ENCODE measurements at places on chromosomes 16 and 17.

- H3K4me1 ChIP-seq: peaks cover 23% of the 10 kb centered on the region
- no peak overlapping the region for H3K27ac ChIP-seq
- peaks cover 7% of the 10 kb centered on the region for H3K27me3 ChIP-seq
- no peaks in the 10 kb centered on the region for H3K36me3 ChIP-seq
- peak overlapping the region; percentile 58 for H3K4me3 ChIP-seq
Observed at GRCh38 chr16:89574681-89575246, 794 bp upstream of the CPNE7 start.

- no peak overlapping the region for H3K4me3 ChIP-seq
- DNase-seq: no peak
- no peaks in the 10 kb centered on the region for H3K4me1 ChIP-seq
- H3K27me3 ChIP-seq: no peaks in the 10 kb centered on the region
- H3K36me3 ChIP-seq: no peaks in the 10 kb centered on the region
- no peak overlapping the region for H3K27ac ChIP-seq
Observed at GRCh38 chr17:27414271-27414670, 42.0 kb upstream of the KSR1 start.

- H3K27ac ChIP-seq: no peak overlapping the region
- H3K4me1 ChIP-seq: no peaks in the 10 kb centered on the region
- no peaks in the 10 kb centered on the region for H3K27me3 ChIP-seq
- H3K4me3 ChIP-seq: no peak overlapping the region
- H3K36me3 ChIP-seq: no peaks in the 10 kb centered on the region
Observed at GRCh38 chr17:56480501-56480900, 113.0 kb upstream of the NOG start.

GRCh38 chr17:77146882-77147281 is 6.1 kb downstream of the SEC14L1 start:
- peak overlapping the region; percentile 16 for H3K4me3 ChIP-seq
- no peaks in the 10 kb centered on the region for H3K27me3 ChIP-seq
- H3K27ac ChIP-seq: no peak overlapping the region

- no peak overlapping the region for H3K4me3 ChIP-seq
- DNase-seq: no peak
- H3K4me1 ChIP-seq: no peaks in the 10 kb centered on the region
- no peaks in the 10 kb centered on the region for H3K36me3 ChIP-seq
- H3K27me3 ChIP-seq: no peaks in the 10 kb centered on the region
Observed at GRCh38 chr17:42937712-42938596, 26.3 kb downstream of the AARSD1 start.

DNA sequence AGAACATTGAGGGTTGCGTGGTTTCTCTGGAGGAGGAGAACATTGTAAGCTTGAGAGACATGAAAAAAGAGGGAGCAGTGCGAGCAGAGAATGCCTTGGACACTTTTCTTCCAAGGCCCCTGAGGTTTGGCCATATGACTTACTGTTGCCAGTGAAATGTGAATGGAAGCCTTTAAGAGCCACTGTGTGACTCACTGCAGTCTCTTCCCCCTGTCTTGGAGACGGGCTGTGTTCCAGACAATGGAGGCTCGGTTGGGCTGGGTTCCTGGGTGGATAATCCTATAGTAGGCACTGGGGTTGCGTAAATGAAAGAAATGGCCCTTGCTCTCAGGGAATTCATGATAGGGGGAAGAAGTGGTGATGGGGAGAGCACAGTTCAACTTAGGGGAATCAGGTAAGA is 75.5 kb downstream of the SHISA9 start:
- H3K27ac ChIP-seq: no peak overlapping the region
- DNase-seq: no peak
- H3K36me3 ChIP-seq: no peaks in the 10 kb centered on the region
- H3K4me3 ChIP-seq: no peak overlapping the region
- H3K27me3 ChIP-seq: no peaks in the 10 kb centered on the region

GRCh38 chr16:65121870-65122723 is at the start of gene CDH11:
Gene CDH11 (minus strand): TSS chr16:65122063. CDS start chr16:65004869, 117,194 bp downstream.
- H3K4me3 ChIP-seq: peak within 1 kb of the TSS; percentile 30
- DNase-seq: no peak
- H3K27ac ChIP-seq: peak within 1 kb of the TSS; percentile 92
- H3K36me3 ChIP-seq: no peaks in the 10 kb centered on the region

DNA sequence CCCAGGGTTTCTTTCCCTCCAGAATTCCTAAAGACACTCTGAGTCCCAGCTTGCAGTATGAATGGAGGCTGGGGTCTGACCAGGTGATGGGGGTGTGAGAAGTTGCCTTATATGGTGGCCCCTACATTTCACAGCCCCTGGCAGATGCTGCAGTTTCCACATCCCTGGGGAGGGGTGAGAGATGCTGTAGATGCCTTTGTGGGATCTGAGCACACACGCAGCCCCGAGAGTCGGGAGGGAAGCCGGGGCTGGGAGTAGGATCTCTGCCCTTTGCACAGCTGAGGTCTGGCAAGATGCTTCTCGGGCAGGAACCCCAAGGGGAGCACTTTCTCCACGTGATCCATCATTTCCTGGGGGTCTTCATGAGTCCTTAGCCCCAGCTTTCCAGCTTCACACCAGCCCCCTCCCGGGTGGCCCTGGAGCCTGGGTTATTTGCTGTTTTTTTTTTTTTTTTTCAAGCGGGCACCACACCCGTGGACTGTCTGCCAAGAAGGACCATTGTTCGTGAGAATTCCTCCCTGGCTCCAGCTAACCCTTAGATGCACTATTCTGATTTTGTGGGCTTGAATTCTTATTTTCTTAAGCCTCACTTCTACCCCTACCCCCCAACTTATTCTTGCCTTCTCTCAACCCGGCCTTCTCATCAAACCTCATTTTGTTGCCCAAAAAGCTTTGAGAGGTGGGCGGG is 50.6 kb downstream of the NTN1 start:
- H3K36me3 ChIP-seq: no peaks in the 10 kb centered on the region
- no peak for DNase-seq
- H3K4me1 ChIP-seq: peaks cover 71% of the 10 kb centered on the region
- H3K4me3 ChIP-seq: no peak overlapping the region
- H3K27me3 ChIP-seq: no peaks in the 10 kb centered on the region

DNA sequence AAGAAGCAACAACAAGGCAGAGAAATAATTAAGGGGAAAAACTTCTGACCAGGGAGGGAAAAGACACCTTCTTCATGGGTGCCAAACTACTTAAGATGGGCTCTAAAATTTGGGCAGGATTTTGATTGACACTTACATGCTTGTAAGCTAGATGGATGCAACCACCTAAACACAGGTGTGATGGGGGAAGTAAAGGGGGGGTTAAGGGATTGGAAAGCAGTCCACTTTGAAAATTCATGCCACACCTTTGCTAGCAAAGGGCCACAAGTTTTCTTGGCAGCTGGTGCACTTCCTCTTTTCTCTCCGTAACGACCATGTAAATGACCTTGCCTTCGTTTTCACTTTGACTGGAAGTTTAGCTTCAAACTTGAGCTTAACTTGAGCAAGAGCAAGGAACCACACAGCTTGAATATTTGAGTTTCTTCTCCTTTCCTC is 14.3 kb upstream of the PRKAR1A start:
- H3K4me3 ChIP-seq: no peak overlapping the region
- no peak for DNase-seq
- peak overlapping the region; percentile 75 for H3K27ac ChIP-seq
- H3K36me3 ChIP-seq: no peaks in the 10 kb centered on the region

GRCh38 chr17:46264456-46265198 is 30.3 kb upstream of the LRRC37A start:
- H3K4me3 ChIP-seq: no peak overlapping the region
- DNase-seq: no peak
- no peak overlapping the region for H3K27ac ChIP-seq
- H3K4me1 ChIP-seq: peaks cover 23% of the 10 kb centered on the region

DNA sequence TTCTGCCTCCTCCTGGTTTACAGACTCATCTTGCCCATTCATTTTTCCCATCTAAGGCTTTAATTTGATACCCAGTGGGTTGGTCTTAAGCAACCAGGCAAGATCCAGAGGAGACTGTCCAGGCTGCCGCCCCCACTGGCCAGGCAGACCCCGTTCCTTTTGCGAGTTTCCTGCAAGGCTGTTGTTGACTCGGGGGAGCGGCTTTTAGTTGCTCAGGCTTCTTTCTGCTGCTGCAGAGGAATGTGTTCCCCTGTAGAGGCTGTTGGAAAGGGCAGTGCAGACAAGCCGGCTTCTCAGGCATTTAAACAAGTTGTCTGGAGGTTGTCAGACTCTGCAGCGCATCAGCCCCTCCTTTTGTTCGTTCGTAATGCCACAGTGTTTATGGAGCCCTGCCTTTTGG is 231.2 kb downstream of the PRKCA start:
- H3K27me3 ChIP-seq: no peaks in the 10 kb centered on the region
- no peak for DNase-seq
- H3K4me1 ChIP-seq: peaks cover 4% of the 10 kb centered on the region

DNA sequence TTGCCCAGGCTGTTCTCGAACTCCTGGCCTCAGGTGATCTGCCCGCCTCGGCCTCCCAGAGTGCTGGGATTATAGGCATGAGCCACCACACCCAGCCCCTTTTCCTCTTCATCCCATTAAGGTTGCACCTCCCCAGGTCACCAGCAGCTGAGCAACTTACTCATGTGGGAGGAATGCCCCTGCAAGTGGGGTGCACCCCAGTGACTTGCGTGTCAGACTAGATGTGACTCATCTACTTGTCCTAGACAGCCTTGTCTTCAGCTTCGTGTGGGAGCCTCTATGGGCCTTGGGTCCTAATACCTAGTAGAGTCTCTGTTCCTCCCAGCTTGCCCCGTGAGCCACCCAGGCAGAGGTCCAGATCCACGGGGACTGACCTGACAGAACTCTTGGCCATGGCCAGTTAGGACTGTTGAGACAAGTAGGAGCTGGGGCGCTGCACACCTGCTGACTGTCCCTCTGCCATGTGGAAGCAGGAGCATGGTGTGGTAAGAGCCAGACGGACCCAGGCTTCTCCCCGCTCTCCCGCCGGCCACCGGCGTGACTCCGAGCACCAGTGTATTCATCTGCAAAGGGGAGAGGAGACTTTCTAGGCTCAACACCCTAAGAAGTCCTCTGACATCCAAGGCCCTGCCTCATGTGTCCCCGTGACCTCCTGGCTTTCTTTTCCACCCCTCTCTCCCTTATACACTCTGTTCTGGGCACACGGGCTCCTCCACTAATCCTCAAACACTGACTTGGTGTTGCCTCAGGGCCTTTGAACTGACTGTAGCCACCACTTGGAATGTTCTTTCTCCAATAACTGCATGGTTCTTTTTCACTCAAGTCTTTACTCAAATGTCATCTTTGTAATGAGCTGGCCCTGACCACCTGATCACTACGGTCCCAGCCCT is 11.6 kb upstream of the CBX4 start:
- H3K36me3 ChIP-seq: no peaks in the 10 kb centered on the region
- peaks cover 12% of the 10 kb centered on the region for H3K4me1 ChIP-seq
- H3K4me3 ChIP-seq: no peak overlapping the region
- H3K27ac ChIP-seq: peak overlapping the region; percentile 81
- H3K27me3 ChIP-seq: no peaks in the 10 kb centered on the region
- DNase-seq: no peak

DNA sequence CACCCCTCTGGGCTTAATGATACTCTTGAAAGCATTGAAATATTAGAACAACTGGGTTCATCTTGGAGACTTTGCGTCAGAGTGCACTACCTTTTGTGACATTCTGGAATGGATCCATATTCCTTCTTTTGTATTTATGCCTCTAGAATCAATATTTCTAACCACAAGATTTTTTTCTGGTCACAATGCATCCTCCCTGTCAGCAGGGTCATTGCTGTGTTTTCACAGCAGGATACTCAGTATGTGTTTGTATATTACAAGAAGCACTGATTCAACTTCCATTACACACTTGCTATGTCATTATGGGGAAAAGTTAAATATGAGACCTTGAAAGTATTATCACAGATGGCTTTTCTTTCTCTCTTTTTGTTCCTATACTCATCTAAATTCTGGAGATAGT is 370.0 kb downstream of the HS3ST3B1 start:
- DNase-seq: no peak
- H3K36me3 ChIP-seq: no peaks in the 10 kb centered on the region
- H3K4me1 ChIP-seq: no peaks in the 10 kb centered on the region
- no peaks in the 10 kb centered on the region for H3K27me3 ChIP-seq

DNA sequence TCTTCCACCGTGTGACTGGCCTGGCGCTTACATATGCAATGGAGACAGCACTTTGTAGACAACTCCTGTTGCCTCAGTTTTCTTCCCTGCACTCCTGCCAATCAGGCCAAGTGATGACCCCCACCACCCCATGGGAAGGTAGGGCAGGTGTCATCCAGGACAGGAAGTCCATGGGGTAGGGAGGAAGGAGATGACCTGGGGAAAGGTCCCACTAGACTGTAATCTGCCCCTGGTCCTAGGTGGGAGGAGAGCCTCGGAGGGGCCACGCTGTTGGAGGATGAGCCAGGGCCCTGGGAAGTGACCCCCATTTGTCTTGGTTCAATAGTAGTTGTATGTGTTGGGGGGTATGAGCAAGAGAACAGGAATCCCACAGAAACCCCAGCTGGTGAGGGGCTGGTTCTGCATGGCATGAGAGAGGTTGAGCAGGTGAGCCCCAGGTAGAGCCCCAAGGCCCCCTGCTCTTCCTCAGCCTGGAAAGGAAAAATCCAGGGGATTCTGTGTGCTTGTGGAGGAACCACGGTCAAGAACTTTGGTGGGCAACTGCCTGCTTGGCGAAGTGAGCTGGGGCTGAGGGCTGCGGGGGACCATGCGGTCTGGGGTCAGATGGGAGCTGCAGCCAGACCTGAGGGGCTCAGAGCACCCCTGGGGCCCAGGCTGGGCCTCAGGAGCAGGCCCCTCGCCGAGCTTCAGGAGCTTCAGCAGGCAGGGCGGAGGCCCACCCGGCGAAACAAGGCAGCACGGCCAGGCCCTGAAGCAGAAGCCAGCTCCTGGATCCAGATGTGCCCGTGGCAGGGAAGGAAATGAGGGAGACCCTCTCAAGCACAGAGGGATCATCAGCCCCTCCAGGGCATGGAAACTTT is 50.7 kb downstream of the NT5M start:
- no peak overlapping the region for H3K27ac ChIP-seq
- no peak for DNase-seq

- H3K4me1 ChIP-seq: peaks cover 9% of the 10 kb centered on the region
- H3K27me3 ChIP-seq: no peaks in the 10 kb centered on the region
- H3K4me3 ChIP-seq: no peak overlapping the region
- no peak overlapping the region for H3K27ac ChIP-seq
- DNase-seq: no peak
- H3K36me3 ChIP-seq: no peaks in the 10 kb centered on the region
Observed at GRCh38 chr17:226108-227077, 44.9 kb upstream of the DOC2B start.

DNA sequence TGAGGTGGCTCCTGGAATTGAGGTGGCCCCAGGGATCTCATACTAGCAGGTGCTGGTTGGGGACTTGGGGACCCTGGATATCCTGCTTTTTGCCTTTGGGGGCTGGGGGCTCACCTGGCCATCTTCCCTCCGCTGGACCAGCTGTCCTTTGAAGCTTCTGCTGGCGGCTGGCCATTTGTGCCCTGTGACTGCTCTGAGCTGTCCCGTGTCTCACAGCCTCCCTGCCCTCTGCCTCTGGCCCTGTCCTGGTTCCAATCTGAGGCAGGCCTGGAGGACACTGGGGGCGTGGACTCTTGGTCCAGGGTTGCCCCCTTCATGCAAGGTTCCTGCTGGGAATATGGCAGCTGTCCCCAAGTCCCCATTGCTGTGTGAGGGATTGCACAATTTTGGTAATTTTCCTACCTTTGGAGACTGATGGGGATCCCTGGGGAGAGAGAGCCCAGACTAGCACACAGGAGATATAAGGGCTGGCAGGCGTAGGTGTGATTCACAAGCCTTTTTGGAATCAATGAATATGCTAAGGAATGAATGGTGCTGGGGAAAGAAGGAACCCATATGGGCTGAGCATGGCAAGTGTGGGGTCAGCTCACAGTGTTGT is 19.2 kb downstream of the ADCY7 start:
- no peaks in the 10 kb centered on the region for H3K36me3 ChIP-seq
- no peak for DNase-seq
- H3K4me3 ChIP-seq: no peak overlapping the region

- no peaks in the 10 kb centered on the region for H3K4me1 ChIP-seq
- H3K4me3 ChIP-seq: no peak overlapping the region
- H3K27me3 ChIP-seq: no peaks in the 10 kb centered on the region
- DNase-seq: no peak
- H3K36me3 ChIP-seq: no peaks in the 10 kb centered on the region
Observed at GRCh38 chr17:57136355-57136754, 51.3 kb downstream of the AKAP1 start.
